ENCODE measurements at places on chromosomes 2 and 18.

DNA sequence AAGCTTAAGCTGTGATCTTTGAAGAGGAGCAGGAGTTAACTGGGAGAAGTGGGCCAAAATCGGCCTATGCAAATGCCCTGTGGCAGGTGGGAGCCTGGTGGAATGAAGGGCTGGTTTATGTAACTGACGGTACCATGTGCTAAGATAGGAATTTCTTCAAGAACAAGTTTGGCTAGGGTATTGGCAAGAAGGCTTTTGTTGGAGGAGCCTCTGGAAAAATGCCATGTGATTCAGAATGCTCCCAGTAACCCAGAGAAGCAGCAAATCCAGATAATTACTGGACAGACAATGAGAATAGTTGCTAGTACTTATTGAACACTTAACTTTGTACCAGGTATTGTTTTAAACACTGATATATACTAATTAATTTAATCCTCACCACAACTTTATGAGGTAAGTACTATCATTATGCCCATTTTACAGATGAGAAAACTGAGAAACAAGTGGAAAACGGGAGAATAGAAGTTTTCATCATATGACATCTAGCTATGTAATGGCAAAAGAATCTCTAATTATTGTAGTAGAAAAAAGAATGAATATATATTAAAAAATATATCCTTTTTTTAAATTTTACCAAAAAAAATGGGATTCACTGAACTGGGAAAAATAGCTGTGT lies 9.1 kb upstream of the FAM124B start:
- DNase-seq: no peak

DNA sequence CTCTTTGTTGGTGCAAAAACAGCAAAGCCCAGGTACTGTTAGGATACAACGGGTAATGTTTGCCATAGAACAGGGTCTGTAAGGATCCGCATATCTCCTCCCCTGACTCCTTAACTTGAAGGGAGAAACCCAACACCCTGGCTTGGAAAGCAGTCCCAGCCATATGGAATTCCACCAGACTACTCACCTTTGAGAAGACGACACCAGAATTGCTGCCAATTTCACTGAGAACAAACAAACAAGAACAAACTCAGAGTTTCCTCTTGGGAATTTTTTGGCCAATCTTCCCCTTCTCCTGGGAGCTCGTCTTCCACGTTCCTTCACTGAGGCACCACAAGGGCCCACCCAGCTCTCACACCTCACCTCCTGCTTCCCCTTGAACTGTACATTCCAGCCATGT lies 29.2 kb downstream of the CAPN14 start:
- DNase-seq: no peak

GRCh38 chr2:234490271-234491091 lies 6.4 kb downstream of the ARL4C start:
- DNase-seq: no peak

DNA sequence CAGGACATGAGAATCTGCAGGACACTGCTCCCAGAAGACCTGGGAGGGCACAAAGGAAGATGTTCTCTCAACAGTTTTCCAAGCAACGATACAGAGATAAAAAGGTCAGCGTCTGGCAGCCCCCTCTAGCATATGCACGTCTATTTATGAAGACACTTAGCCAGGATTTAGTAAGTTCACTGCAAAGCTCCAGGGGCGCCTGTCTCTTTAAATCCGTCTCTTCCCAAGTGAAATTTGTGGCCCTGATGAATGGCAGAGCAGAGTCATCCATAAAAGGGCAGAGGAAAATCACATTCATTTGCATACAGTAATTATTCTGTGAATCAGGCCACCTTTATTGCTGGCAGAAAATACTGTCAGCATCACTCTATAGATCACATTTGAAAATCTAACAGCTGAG lies 390.9 kb upstream of the SMIM21 start:
- DNase-seq: peak; percentile 80

DNA sequence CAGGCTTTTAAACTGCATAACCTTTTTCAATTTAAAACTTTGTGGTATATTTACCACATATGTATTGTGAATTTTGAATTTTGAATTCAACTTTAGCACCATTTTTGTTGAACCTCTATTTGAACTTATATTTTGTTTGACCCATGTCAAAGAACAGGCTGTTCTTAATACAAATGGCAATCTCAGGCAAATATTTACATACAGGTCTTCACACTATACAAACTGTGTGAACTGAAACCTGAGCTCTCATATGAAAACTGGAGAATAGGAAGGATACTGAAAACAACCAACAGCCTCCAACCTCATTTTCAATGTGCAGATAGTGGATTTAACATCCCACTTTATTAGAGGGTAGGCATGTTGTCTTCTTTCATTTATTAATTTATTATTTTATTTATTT lies 491.8 kb downstream of the KCNJ3 start:
- no peak for DNase-seq

DNA sequence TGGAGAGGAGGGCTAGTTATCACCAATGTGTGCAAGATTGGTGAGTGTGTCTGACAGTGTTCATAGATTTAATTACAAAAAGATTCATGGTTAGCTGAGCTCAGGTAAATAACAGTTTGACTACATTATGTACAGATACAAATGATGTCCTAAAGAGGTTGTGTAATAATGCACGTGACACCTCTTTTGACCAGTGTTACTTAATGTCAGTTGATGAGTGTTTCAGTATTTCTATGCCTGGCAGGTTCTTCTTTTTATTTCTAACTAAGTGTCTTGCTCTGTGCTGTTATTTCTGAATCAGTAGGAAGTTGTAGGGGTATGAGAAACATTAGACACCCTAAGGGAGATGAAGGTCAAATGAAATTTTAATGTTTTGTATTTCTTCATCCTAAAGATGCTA lies 7.9 kb upstream of the INHBB start:
- no peak for DNase-seq

GRCh38 chr18:44602845-44603244 lies 77.8 kb upstream of the SETBP1 start:
- no peak for DNase-seq

DNA sequence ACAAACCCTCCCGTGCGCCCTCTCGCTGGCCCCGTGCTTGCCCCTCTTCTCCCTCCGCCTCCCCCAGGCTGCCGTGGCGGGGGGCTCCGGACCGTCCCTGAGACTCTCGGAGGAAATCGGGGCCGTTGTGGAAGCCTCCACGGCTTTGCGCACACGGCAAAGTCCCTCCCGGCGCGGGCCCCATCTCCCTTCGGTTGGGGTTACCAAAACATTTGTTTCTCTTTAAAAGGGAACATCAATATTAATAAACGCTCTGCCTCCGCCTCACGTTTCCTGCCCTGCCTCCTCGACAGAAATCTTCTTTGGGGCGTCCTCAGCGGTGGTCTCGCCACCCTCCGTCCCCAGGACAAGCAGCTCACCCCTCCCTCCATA lies 3.8 kb downstream of the PAX3 start:
- no peak for DNase-seq

DNA sequence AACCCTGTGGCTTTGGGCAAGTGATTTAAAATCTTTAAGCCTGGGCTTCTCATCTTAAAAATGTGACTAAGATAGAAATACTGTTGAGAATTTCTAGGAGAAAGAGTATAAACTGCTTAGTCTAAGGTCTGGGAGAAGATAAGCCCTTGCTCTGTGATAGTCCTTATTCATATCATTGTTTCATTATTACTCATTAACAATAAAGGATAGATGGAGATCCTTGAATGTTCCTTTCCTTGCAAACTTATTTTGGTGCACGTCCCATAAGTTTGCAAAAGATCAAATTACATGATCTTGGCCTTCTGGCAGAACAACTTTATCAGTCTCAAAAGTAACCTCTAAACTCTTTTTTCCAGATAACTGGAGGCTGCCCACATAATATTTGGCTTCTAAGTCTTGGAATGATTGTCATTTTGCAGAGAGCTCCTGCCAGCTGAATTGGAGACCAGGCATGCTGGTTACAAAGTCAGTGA lies 138.3 kb downstream of the FAM124B start:
- no peak for DNase-seq
